ENCODE measurements at places on chromosomes 7 and 10.

DNA sequence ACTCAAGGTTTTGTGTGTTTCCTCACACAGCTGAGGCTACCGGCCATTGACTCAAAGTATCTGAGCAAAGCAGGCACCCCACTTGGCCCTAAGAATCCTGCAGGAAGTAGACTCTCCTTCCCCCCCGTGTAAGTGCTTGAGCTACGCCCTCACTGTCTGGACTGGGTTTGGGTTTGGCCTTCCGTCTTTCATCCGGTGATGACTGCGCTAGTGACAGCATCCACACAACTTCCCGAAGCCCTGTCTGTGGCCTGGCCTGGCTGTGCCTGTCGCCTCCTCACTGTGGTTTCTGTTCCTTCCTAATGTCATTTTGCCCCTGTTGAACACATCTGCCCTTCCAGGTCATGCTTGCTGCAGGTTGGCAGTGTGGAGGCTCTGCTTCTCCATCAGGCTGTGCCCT, 14.5 kb downstream of the C7orf57 start:
- no peak for DNase-seq

GRCh38 chr10:50605269-50605950, 18.3 kb downstream of the SGMS1 start:
- no peak for DNase-seq

DNA sequence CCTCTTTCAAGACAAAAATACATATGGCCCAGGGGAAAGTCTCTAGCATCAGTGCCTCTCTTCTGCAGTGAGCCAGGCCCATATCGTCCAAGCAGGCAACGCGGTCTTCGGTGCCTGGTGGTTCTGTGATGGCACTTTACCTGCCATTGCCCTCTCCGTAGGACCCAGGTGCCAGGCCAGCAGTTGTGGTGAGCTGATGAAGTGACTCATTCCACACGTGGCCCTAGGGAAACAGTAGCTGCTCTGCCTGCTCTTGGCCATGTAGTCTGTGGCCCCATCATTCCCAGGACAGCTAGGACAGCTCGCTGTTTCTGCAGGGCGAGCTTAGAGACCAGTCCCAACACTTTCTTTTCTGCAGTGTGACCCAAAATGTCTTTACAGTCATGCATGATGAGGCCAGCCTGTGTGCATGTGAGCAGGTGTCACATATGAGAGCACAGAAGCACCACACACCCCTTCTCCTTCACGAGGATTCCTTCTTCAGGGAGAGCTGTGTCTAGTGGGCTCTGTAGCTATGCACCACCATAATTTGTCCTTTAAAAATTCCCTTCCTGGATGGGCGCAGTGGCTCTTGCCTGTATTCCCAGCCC, 39.0 kb downstream of the SVIL start:
- DNase-seq: no peak

GRCh38 chr10:125795637-125796190, 20.1 kb upstream of the MMP21 start:
- no peak for DNase-seq

DNA sequence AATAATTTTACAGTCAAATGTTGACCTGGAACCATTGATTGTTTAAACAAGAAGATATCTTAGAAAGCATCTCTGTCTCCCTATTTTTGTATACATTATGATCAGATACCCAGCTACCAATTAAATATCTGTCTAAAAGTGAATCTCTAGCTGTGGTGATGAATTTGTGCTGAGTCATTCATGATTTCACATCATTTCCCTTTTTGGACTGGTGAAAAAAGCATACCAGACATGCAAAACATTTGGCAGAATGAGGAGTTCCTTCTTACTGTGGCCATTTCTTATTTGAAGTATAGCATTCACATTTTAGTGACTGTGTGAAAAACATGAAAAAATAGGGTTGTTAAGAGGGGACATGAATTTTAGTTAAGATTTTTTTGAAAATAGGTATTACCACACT, 98.0 kb upstream of the GATA3 start:
- DNase-seq: no peak

- no peak for DNase-seq
Measured at GRCh38 chr10:113020475-113020753, 70.4 kb downstream of the TCF7L2 start.

- DNase-seq: no peak
Measured at GRCh38 chr7:104945599-104945956, 68.4 kb upstream of the KMT2E start.

- DNase-seq: no peak
Measured at GRCh38 chr7:18824157-18824556, 293.3 kb downstream of the TWIST1 start.

GRCh38 chr7:158289761-158290523, 297.7 kb downstream of the PTPRN2 start:
- no peak for DNase-seq

GRCh38 chr10:62724465-62724864, 80.1 kb upstream of the ADO start:
- DNase-seq: no peak

DNA sequence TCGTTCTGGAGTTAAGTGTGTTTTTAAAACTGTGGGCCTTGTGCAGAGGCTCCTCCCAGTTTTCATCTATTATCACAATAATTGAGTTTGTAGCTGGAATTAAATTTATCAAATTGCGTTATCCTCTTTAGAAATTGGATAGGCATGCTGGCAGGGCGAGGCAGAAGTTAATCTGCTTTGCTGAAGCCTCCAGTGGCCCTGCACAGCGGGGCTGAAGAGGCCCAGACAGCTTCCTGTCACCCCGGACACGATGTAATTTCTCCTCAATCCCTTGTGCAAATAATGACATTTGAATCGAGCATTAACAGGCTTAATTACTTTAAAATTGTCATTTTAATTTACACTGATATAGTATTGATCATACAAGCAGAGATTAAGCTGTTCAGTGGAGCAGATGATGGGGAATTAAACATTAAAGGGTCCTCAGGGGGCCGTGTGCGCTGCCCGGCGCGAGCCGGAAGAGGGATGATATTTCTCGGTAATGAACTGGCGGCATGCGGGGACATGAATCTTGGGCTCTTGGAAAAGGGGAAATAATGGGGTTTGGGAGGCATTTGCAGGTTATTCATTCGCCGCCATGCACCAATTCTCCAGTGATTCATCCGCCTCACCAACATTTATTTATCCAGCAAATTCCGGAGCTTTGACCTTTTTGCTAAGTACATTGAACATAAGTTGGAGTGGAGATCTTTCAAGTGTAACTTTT, 118.5 kb downstream of the NKX6-2 start:
- no peak for DNase-seq

DNA sequence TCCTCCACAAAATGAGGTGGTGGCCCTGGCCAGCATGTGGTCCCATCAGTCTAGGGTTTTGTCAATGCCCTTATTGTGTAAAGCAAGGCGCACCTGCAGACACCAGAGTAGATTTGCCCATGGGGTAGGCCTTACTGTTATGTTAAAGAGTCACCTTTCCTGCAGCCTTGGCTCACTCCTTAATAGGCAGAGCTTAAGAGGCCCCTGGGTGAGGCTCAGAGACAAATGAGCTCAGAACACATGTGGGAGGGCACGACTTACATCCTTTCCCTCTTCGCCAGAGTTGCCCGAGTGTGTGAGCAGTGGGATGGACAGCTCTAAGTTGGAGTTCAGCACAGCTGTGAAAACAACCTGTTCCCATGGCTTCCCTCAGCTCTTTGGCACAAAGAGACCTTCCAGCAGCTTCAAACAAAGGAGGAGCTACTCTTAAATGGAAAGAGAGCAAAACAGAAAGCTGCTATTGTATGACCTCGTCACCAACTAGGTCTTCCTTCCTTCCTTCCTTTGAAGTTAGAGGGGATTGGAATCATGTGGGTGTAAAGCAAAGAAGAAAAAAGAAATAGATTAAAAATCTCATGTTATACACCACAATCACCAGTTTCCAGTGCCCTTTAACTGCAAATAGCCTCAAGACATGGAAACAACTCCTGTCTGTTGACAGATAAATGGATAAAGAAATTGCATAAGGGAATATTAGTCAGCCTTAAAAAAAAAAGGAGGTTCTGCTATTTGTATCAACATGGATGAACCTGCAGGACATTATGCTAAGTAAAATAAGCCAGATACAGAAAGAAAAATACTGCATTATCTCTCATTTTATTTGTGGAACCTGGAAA, 11.9 kb upstream of the XPNPEP1 start:
- no peak for DNase-seq

DNA sequence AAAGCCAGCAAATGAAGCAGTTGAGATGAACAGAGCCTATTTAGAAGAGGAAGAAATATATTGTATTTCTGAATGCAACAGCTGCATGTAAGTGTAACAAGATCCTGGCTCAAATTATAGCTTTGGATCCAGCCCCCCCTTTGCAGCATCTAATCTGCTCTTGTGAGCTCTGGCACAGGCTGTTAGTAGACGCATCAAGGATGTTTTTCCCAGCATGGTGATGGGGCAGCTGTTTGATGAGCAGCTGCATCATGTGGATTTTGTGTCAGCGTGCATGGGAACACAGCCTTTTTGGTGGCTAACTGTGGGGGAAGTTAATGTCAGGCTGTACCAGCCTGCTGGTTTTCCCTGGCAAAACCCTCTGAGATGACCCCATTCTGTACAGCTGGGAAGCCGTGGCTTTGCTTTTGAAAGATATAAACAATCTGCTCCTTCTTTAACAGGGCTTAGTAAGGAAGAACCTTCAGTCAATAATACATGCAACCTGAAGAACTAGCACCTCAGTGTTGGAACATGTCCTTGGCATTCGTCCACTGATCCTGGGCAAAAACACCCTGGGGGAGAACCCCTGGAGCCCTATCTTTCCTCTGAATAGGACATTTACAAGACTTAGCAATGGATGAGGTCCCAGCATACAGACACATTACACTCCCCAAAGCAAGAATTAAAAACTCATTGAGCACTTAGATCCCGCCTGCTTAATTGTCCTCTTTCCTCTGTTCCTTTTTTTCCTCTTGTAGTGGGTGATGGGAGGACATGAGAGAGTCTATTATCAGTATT, 70.6 kb downstream of the NPS start:
- no peak for DNase-seq

- DNase-seq: no peak
Measured at GRCh38 chr10:49387071-49387470, 8.8 kb downstream of the DRGX start.

GRCh38 chr7:107501593-107501992, 31.7 kb downstream of the GPR22 start:
- no peak for DNase-seq

DNA sequence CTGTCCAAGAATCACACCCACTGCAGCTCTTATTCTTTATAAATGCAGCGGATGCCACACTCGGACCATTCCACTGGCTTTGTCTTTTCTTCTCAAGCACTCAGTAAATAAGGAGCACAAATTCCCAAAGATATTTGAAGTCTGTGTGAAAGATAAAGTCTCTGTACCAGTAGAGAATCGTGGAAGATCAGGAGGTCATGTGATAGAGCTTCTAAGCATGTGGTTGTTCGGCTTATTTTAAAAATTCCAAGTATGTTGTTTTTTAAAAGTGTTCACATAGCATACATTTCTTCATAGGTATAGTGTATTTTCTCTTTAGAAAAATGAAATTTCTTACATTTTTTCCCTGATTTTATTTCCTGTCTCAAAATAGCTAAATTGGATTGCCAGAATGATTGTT, 75.8 kb downstream of the NOC3L start:
- no peak for DNase-seq

DNA sequence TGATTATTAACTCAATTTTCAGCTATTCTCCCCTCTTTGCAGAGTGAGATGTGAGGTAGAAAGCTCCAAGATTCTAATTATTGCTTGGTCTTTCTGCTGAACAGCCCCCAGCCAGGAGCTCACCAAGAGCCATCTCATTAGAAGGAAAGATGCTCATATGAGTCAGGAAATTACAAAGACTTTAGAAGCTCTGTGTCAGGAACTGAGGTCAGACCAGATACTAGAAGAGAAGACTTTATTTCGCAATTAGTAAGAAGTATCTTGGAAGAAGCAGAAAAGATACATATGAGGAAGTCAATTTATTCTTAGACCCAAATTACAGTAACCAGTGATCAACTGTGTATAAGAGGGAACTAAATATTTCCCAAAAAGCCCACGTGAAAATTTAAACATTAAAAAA, 626.9 kb downstream of the ZWINT start:
- no peak for DNase-seq

DNA sequence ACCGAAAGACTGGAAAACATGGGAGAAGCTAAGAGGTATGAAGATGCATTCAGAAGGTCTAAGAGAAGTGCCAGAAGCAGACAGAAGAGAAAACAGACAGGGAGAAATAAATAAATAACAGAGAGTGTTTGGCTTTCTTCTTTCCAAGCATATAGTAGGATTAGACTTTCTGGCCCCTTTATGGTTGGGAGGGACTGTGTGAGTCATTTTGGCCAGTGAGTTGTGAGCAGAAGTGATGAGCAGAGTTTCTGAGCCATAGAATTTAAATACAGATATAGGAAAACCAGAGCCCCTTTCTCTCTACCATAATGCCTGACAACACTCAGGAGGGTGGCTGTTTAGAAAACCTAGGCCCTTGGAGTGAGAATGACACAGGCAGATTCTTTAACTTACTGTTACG, 171.0 kb downstream of the PPP1R17 start:
- no peak for DNase-seq

DNA sequence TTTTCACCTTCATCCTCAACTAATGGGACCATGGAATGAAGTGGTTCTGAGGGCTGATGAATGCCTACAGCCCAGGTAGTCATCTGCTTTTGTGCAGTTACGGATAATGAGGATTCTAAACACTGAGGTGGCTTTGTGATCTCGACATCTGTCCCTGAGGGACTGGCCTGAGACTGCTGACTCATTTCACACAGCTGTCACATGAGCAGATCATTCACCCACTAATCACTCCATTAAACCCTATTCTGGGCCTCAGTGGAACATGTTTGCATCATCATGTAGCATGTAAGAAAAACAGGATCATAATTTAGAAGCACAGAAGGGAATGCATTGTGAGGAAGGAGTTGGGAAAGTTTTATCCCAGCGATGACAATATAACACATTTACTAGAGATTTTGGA, 79.4 kb upstream of the FEZF1 start:
- no peak for DNase-seq

DNA sequence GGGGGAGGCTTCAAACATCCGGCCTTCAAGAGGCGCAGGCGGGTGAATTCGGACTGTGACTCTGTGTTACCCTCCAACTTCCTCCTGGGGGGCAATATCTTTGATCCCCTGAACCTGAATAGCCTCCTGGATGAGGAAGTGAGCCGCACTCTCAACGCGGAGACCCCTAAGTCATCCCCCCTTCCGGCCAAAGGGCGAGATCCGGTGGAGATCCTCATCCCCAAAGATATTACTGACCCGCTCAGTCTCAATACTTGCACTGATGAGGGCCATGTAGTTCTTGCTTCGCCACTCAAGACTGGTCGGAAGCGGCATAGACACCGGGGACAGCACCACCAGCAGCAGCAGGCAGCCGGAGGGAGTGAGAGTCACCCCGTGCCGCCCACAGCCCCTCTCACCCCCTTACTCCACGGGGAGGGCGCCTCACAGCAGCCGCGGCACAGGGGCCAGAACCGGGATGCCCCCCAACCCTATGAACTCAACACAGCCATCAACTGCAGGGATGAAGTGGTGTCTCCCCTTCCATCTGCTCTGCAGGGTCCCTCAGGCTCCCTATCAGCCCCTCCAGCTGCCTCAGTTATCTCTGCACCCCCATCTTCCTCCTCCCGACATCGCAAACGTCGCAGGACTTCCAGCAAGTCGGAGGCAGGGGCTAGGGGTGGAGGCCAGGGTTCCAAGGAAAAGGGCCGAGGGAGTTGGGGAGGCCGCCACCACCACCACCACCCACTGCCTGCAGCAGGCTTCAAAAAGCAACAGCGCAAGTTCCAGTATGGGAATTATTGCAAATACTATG, 1.1 kb downstream of the MEPCE start:
- no peak for DNase-seq
